Left lung (tissue), 14 donors: ENCODE measurements at places on chromosomes 7 and 10. TPM values are rescaled to one million over a fixed set of nuclear protein-coding genes. Genes with fewer than 3 reads are reported as not detected.

LDB1 gene
- 163 TPM for polyA plus RNA-seq

DNA sequence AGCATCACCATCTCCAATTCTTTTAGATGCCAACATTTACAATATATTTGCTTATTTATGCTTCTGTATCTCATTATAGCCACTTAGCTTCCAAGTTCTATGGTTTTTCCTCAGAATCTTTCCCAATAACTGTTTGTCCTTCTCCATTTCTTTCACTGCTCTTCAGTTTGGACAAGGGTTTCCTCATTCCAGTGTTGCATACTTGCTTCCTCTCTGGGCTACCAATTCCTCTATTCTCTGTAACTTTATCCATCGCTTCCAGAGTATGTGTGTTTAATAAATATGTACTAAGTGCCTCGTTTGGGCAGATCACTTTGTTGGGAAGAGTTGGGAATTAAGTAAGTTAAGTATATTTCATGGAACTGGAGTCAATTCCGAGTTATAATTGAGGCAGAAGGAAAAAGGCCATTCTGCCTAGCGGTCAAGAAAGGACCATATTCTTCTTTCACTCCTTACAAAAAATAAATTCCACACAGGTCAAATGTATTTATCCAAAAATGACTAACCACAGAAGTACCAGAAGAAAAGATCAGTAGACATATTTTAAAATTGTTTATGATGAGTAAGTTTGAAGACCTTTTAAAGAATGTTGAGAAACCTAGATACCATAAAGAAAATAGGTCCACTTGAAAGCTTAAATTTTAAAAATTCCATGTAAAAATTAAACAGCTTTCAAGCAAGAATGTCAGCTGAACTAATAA lies 10.8 kb downstream of the STAMBPL1 start:
- DNase-seq, result no peak

MYOZ1 gene
- polyA plus RNA-seq, result 2.7 TPM

SFRP4 gene
- polyA plus RNA-seq, result 1.3 TPM

C10orf67 gene
- polyA plus RNA-seq, result 0.43 TPM

DNA sequence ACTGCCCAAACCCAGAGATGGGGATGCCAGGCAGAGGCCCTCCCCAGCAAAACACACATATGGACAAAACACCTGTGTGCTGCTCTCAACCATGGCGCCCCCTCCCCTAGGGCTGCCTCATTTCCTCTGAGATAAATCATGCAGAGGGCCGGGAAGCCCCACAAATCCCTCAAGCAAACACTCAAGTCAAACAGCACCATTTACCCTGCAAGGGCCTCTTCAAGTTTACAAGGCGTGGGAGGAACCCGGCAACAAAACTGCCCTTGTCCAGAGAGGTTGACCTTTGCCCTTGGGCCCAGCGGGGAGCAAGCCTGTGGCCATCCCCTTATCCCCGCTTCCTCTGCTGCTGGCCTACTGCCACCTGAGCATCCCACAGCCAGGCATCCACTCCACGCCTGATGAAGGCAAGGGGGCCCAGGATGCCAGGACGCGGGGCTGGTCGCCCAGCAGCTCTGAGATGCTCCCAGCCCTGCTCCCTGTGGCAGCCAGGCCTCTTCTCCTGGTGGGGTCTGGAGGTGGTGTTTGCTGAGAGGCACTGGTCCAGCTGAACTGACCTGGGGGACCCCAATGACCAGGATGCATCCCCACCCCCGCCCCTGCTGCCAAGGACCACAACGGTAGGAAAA lies 77.4 kb downstream of the DLG5 start:
- DNase-seq, result no peak

MMP21 gene
- 0.49 TPM for polyA plus RNA-seq

DNA sequence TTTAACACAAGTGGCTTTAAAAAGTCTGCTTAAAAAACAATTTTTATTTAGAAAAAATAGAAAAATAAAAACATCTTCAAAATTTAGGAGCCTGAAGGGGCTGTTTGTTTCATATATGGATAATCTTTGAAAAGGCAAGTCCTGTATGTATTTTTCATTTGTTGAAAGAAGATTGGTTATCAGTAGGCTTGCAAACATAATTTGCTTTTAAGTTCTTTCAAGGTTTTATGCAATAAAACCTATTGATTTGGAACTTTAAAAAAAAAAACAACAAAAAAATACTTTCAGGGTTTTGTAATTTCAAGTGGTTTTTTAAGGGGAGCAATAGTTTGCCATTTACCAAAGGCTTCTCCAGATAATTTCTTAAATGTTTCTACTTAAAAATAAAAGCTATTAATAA lies 35.6 kb downstream of the MPLKIP start:
- no peak for DNase-seq

GRCh38 chr7:131354390-131354789 lies 26.7 kb downstream of the MKLN1 start:
- DNase-seq, result no peak

DNA sequence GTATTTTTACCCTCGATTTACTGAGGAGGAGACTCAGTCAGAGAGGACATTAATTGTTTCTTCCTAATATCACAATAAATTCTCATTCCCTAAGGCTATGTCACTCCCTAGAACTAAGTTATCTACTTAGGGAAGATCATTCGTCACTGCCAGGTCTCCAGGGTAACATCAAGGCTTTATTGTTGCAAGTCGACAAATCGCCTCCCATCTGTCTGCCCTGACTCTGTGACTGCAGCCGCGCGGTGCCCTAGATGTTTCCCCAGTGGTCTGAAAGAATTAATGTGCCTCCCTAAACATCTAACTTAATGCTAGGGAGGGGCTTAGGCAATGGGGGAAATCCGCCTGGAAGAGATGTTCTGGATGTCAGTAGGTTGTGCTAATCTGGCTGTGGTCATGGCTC lies 558.8 kb upstream of the C7orf33 start:
- DNase-seq, result no peak

DNA sequence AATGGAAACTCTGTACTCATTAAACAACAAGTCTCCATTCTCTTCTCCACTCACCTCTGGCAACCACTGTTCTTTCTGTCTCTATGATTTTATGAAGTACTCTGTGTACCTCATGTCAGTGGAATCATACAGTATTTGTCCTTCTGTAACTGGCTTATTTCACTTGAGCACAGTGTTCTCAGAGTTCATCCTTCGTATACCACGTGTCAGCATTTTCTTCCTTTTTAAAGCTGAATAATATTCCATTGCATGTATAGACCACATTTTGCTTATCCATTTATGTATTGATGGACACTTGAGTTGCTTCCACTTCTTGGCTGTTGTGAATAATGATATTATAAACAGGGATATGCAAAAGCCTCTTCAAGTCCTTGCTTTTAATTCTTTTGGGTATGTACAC lies 333.0 kb upstream of the ZNF32 start:
- DNase-seq, result no peak

EMX2 gene
- 0.31 TPM for polyA plus RNA-seq

NOS3 gene
- polyA plus RNA-seq, result 8.6 TPM

GRCh38 chr7:135716677-135717238 lies 11.2 kb downstream of the SLC13A4 start:
- no peak for DNase-seq

GRCh38 chr7:83586281-83586680 lies 62.7 kb downstream of the SEMA3E start:
- DNase-seq, result no peak

GRCh38 chr10:76303682-76304316 lies 872.4 kb downstream of the LRMDA start:
- DNase-seq, result no peak

DNA sequence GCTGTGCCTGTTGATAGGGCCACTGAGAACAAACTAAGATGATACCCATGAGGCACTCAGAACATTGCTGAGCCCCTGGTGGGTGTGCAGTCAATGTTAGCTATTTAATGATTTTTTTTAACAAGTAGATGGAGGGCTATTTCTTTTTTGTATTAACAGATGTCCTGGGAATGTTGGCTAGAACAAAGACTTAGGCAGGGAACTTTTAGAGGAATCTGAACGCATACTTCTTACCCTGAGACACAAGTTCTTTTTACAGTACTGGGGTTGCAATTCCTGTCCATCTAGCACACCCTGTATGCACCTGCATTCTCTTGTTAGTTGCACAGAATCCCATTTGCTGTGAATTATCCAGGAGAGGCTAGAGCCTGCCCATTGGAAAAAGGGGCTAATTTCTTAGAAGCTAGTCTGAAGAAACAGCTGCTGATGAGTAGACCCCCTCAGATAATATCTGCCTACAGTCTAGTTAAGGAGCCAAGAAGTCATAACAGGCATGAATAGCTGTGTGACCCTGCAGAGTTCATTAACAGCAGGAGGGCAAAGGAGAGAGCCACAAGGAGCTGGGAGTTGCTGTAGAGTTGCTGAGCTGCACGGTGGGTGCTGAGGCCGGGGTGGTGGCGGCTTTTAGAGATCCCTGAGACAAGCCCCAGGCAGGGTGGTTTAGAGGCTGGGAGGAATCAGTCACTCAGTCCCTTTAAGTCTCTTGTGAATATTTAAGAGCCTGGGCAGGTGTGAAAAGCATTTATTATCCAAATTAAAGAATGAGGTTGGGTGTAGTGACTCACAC lies 103.7 kb upstream of the FZD8 start:
- no peak for DNase-seq

C7orf33 gene
- polyA plus RNA-seq, result not detected

TLX1 gene
- not detected for polyA plus RNA-seq

ANKMY2 gene
- polyA plus RNA-seq, result 40.7 TPM

GRCh38 chr7:131933751-131934289 lies 377.4 kb upstream of the PODXL start:
- no peak for DNase-seq

GRCh38 chr7:37234928-37235327 lies 213.7 kb downstream of the ELMO1 start:
- no peak for DNase-seq

- DNase-seq, result no peak
Measured at GRCh38 chr7:1564603-1565022, 5.2 kb downstream of the PSMG3 start.

GRCh38 chr7:130430841-130431666 lies 9.8 kb downstream of the CEP41 start:
- DNase-seq, result peak; percentile 77

OR2A12 gene
- polyA plus RNA-seq, result 0.15 TPM

SNX10 gene
- 9.4 TPM for polyA plus RNA-seq

PLAC9 gene
- 44.6 TPM for polyA plus RNA-seq

GSTO2 gene
- 32.3 TPM for polyA plus RNA-seq

GRCh38 chr7:106552645-106553445 lies 108.1 kb downstream of the CCDC71L start:
- DNase-seq, result no peak

VDAC2 gene
- 178 TPM for polyA plus RNA-seq

DNA sequence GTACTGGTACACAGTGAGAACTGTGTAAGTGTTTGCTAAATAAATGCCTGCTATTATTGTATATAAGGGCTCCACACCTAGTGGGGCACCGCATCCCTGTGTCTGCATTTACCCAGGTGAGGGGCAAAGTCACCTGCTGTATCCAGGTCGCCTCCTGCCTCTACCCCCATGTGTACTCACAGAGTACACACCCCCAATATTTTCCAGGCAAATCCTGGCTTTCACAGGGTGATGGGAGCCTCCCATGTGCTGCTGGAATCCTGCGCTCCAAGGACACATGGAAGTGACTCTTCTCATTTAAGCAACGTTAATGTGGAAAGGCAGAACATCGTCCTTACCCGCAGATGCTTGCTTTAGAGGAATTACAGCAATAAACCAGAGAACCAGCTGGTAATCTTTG lies 48.2 kb downstream of the ARHGAP22 start:
- DNase-seq, result no peak

CYP26A1 gene
- not detected for polyA plus RNA-seq

PRRT4 gene
- polyA plus RNA-seq, result 2.3 TPM

- DNase-seq, result peak; percentile 46
Measured at GRCh38 chr7:12729112-12729511, 41.7 kb downstream of the ARL4A start.

GRCh38 chr10:98667081-98667480 lies 220.3 kb upstream of the HPS1 start:
- DNase-seq, result no peak

DNA sequence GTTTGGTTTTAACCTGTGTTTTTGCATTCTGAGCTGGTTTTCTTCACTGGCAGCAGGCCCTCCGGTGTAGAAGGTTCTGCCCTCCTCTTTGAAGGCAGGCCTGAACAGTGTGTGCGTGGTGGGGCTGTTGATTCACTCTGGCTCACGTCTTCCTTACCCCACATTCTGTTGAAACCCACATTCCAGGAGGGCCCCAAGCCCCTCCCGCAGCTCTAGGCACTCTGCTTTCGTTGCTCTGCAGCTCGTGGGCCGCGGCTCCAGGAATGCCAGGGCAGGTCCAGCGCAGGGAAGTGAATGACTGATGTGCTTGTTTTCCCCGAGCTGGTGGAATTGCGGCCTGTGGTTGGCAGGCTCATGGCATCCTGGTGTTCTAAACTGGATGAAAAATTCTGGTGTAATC lies 49.0 kb downstream of the HTRA1 start:
- no peak for DNase-seq

DNA sequence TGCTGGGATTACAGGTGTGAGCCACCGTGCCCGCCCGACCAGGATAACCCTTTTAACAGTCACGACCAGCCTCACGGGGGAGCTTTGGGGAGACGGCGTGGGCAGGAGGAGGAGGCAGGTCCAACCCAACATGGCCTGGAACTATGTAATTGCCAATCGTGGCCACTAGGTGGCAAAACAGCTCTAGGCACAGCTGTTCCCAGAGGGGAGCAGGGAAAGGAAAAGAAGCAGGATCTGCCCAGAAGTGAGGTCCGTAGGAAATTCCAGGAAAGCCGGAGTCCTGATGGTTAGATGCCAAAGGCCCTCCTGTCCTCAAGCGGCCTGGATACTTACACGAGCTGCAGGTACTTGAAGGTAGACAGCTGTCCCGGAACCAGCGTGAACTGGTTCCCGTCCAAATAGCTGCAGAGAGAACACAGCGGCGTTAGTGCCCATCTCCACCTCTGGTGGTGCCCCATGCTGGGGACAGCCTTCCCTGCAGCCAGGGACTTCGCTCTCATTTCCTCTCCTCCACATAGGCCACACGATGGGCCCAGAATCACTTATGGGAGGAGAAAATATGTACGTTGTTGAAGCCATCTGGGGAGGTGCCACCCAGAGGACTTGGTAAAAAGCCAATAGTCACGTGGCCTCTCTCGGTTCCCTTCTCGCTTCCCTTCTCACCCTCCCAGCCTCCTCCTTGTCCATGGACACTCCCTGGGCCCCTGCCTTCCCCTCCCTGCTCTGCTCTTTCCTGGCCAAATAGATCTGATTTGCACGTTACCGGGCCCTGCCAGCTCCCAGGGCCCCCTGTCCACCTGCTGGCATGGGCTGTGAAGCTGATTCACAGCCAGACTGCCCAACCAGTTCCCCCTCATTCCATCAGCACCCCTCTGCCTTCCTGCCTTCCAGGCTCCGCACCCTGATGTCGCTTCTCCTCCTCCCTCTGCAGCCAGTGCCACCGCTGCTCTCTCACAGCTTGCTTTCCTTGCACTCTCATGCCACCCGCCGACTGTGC lies 148.1 kb downstream of the SLIT1 start:
- DNase-seq, result no peak
